ENCODE measurements at places on chromosomes 6 and 20. TPM values are rescaled to one million over a fixed set of nuclear protein-coding genes. Genes with fewer than 3 reads are reported as not detected.

Gene MATN4
- total RNA-seq: 11.4 TPM

Gene IL17F
- total RNA-seq: not detected

Gene MLN
- total RNA-seq: not detected

Gene NKAIN4
- total RNA-seq: 24.6 TPM

Gene UNC93A
- not detected for total RNA-seq

Gene TTK
- total RNA-seq: 11.9 TPM

Gene SIGLEC1
- total RNA-seq: 3.1 TPM

Gene LRRC73
- 0.99 TPM for total RNA-seq

Gene XKR7
- 8.2 TPM for total RNA-seq

Gene GNMT
- total RNA-seq: not detected

Gene KDM1B
- total RNA-seq: 39.4 TPM

Gene PMEPA1
- 43.1 TPM for total RNA-seq

Gene C6orf52
- total RNA-seq: not detected

Gene CST5
- not detected for total RNA-seq

Gene PHF10
- total RNA-seq: 107 TPM

Gene PRRT1
- total RNA-seq: 1.6 TPM

Measured in camera-type eye (tissue), 1 donor.